Left lobe of liver (tissue), 2 donors: ENCODE measurements at places on chromosomes 7 and 10. TPM values are rescaled to one million over a fixed set of nuclear protein-coding genes. Genes with fewer than 3 reads are reported as not detected.

The ASIC3 gene
- 2.2 TPM for total RNA-seq

The GJC3 gene
- 0.86 TPM for total RNA-seq

The ANKRD61 gene
- total RNA-seq: not detected

The KEL gene
- total RNA-seq: 0.28 TPM

The PHYH gene
- total RNA-seq: 140 TPM

The FANK1 gene
- not detected for total RNA-seq

The SND1 gene
- 152 TPM for total RNA-seq

The IFIT1B gene
- not detected for total RNA-seq

The NCF1 gene
- 1.0 TPM for total RNA-seq

The SUN3 gene
- not detected for total RNA-seq

The HOXA1 gene
- 0.08 TPM for total RNA-seq

The TUBAL3 gene
- not detected for total RNA-seq

The GALNT17 gene
- 0.18 TPM for total RNA-seq

The C1QL3 gene
- not detected for total RNA-seq

The RPS24 gene
- 398 TPM for total RNA-seq

The VTI1A gene
- total RNA-seq: 9.9 TPM

The PAPOLB gene
- not detected for total RNA-seq

The SPRN gene
- 0.18 TPM for total RNA-seq

The ADRB1 gene
- total RNA-seq: 0.10 TPM

The CTAGE8 gene
- 1.4 TPM for total RNA-seq

The ACHE gene
- 0.48 TPM for total RNA-seq

The JCAD gene
- total RNA-seq: 4.2 TPM

The IGF2BP3 gene
- total RNA-seq: 0.78 TPM

The PDE1C gene
- 0.03 TPM for total RNA-seq

The PAX4 gene
- not detected for total RNA-seq

The ATE1 gene
- total RNA-seq: 20.1 TPM

The SAMD9 gene
- total RNA-seq: 1.5 TPM

The ZNF655 gene
- total RNA-seq: 24.0 TPM

The PRTFDC1 gene
- 0.63 TPM for total RNA-seq

The ZRANB1 gene
- total RNA-seq: 11.6 TPM

The CDHR3 gene
- total RNA-seq: 7.7 TPM

The TMEM270 gene
- not detected for total RNA-seq

The DPP6 gene
- total RNA-seq: not detected

The GPR26 gene
- not detected for total RNA-seq

The ADCY1 gene
- total RNA-seq: 12.8 TPM

The DOCK1 gene
- 14.7 TPM for total RNA-seq

The TRIM56 gene
- 23.5 TPM for total RNA-seq

The PYROXD2 gene
- total RNA-seq: 5.4 TPM

The GDF2 gene
- total RNA-seq: 7.2 TPM

The NRP1 gene
- 20.6 TPM for total RNA-seq

The ZNF467 gene
- total RNA-seq: 18.9 TPM

The PARD3 gene
- total RNA-seq: 19.1 TPM

The LIPF gene
- not detected for total RNA-seq

The AS3MT gene
- 7.5 TPM for total RNA-seq

The ETV1 gene
- total RNA-seq: 8.4 TPM

The ITGB8 gene
- total RNA-seq: 1.3 TPM

The SEMA3E gene
- total RNA-seq: 0.45 TPM

The LIPM gene
- not detected for total RNA-seq

The CHST15 gene
- 12.8 TPM for total RNA-seq

The UNCX gene
- total RNA-seq: not detected

The SLC29A4 gene
- 2.9 TPM for total RNA-seq

The CPN1 gene
- 46.9 TPM for total RNA-seq

The FKBP14 gene
- 4.9 TPM for total RNA-seq

The RNF32 gene
- total RNA-seq: 1.0 TPM

The PPP3CB gene
- total RNA-seq: 10.7 TPM

The LOXL4 gene
- 0.55 TPM for total RNA-seq

The PTF1A gene
- not detected for total RNA-seq

The FOXL3 gene
- total RNA-seq: not detected

The CRHR2 gene
- total RNA-seq: not detected
